ENCODE measurements at places on chromosomes 13 and 19.

DNA sequence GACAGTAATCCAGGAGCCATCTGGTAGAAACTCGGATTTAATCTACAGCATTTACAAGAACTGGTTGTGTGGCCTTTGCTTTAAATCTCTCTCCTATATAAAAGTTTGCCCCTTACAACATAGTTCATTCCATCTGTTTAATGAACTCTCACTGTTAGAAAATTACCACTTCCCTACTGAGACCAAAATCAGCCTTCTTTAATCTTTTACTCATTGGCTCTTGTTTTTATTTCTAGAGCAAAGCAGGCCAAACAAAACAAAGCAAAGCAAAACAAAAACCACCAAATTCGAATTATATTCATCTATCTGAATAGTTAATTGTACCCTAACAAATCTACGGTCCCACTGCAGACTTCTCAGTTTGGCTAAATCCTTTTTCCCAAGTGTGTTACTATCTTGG lies 127.0 kb downstream of the UGGT2 start:
- peak; percentile 4 for DNase-seq

DNA sequence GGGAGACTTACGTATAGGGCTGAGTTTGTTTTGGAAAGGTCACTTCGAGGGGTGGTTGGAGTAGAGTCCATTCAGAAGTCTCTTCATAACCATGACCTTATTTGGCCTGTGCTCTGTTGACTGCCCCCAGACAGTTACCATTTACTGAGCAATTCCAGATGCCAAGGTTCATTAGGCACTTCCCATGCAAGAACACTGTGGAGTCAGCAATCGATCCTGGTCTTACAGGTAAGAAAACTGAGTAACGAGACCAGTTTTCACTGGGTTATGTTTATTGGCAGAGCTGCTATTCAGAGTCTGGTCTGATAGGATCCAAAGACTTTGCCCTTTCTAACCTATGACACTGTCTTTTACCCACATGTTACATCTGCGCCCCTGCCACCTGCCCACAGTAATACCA lies 134.7 kb downstream of the MTUS2 start:
- DNase-seq: no peak

DNA sequence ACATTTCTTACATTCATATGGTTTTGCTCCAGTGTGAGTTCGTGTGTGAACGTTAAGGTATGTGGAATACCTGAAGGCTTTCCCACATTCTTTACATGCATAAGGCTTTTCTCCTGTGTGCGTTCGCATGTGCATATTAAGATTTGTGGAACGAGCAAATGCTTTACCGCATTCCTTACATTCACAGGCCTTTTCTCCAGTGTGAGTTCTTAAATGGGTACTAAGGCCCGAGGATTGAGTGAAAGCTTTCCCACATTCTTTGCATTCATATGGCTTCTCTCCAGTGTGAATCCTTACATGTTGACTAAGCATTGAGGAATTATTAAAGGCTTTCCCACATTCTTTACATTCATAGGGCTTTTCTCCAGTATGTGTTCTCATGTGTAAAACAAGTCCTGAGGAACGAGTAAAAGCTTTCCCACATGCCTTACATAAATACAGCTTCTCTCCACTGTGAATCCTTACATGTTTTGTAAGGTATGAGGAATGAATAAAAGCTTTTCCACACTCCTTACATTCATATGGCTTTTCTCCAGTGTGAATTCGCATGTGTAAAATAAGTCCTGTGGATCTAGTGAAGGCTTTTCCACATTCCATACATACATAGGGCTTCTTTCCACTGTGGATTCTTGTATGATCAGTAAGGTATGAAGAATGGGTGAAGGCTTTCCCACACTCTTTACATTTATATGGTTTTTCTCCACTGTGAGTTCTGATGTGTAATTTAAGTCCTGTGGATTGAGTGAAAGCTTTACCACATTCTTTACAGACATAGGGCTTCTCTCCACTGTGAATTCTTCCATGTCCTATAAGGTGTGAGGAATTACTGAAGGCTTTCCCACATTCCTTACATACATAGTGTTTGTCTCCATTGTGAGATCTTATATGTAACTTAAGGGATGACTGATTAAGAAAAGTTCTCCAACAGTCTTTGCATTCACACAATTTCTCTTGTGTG lies 10.7 kb downstream of the ZNF846 start:
- DNase-seq: no peak

GRCh38 chr19:39299832-39300231 lies 3.6 kb downstream of the IFNL1 start:
- DNase-seq: no peak

DNA sequence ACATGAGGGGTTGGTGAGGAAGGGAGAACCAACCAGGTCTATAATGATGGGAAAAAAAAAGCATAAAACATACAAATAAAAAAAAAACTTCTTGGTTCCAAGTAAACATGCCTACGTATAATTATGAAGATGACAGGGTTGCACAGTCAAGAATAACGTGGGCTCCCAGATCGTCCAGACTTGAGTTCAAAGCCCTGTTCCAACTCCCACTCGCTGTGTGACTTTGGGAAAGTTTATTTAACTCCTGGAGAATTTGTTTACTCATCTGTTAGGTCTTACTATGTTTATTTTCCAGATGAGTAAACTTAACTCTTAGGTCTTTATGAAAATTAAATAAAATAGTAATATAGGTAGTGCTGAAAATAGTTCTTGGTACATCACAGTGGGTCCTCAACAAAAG lies 13.8 kb downstream of the STARD13 start:
- DNase-seq: no peak

DNA sequence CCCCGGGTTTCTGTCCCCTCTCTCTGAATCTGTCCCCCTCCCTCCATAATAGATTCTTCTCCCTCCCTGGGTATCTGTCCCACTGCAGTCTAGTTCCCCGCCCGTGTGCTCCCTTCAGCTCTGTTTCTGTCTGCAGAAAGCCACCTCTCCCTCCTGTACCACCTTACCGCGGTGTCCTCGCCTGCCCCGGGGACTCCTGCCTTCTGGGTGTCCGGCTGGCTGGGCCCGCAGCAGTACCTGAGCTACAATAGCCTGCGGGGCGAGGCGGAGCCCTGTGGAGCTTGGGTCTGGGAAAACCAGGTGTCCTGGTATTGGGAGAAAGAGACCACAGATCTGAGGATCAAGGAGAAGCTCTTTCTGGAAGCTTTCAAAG lies 1.3 kb downstream of the FCGRT start:
- DNase-seq: no peak

DNA sequence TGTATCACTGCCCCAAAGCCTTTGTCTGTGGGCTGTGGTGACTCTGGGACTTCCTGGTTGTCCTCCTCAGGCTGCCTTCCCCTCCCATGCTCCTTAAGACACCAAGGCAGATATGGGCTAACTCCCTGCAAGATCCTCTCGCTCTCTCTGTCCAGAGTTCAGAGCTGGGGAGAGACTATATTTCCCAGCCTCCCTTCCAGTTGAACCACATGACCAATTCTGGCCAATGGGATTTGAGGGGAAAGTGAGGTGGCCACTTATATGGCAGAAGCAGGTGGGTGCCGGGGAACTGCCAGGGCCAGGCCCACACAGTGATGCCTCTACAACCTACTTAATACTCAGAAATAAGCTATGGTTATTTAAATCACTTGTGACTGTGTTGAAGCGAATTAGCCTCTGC lies 16.2 kb upstream of the ANGPTL8 start:
- DNase-seq: no peak

DNA sequence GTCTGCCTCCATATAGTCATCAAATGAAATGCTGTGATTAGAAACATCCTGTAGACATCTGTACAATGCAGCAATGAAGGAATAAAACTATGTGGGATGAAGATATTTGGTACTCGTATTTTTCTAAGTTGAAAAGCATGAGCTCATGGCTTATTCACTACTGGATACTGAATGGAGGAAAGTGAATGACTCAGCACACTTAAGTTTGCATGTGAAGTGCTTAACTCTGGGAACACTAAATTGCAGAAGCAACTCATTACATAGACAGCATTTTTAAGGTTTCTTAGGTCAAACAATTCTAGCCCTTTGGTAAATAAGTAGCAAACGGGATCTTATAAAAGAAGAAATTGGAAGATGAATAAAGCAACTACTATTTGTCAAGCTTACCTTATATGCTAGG lies 429.0 kb upstream of the MIR17HG start:
- no peak for DNase-seq

DNA sequence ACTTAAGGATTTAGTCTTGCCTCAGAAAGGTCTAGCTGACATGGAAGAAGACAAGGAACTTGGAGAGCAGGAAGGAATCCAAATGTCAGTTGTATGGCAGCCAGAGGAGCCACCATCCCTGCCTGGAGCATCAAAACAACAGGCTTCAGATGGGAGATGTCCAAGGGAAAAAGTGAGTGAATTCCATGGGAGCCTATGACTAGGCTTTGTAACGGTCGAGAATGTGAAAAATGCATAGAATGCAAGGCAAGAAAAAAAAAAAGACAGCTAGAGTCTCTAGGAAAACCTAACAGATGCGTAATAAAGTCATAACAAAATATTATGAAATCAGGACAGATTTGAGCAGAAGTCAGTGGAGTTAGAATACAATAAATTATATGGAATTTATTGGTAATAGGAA lies 183.7 kb upstream of the LSM14A start:
- no peak for DNase-seq

- no peak for DNase-seq
Observed at GRCh38 chr13:91534996-91535395, 136.6 kb downstream of the GPC5 start.

GRCh38 chr13:72379581-72379980 lies 347.8 kb downstream of the MZT1 start:
- DNase-seq: no peak

GRCh38 chr13:46468570-46469463 lies 81.8 kb upstream of the RUBCNL start:
- DNase-seq: peak; percentile 71

GRCh38 chr19:53394974-53395839 lies at the start of gene ZNF765:
Gene ZNF765, plus strand, starts transcription at chr19:53395149. Its CDS starts 2,867 bp downstream, at chr19:53398016.
- peak; percentile 91 for DNase-seq

DNA sequence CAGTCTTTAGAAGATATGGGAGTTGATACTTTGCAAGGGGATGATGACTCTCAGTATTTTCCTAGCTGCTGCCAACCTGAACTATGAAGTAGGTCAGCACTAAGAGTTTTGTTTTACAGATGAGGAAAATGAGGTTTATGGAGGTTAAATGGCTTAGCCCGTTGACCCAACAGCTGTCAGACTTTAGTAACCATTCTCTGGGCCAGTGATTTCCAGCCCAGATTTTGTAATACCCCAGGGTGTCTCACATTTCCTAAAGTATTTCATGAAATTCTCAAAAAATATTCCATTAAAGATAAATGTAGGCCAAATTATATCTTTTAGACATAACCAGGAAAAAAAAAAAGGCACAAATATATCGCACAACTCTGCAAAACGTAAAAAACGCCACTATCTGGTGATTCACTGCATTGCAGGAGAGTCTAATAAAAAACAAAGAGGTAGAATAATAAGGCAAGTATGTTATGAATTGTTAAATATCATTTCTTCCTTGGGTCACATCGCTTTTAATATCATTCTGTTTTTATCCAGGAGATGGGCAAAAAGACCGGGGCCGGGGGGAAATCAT lies 112.5 kb downstream of the DACH1 start:
- DNase-seq: no peak

- DNase-seq: no peak
Observed at GRCh38 chr13:43961909-43962308, 82.2 kb downstream of the LACC1 start.

DNA sequence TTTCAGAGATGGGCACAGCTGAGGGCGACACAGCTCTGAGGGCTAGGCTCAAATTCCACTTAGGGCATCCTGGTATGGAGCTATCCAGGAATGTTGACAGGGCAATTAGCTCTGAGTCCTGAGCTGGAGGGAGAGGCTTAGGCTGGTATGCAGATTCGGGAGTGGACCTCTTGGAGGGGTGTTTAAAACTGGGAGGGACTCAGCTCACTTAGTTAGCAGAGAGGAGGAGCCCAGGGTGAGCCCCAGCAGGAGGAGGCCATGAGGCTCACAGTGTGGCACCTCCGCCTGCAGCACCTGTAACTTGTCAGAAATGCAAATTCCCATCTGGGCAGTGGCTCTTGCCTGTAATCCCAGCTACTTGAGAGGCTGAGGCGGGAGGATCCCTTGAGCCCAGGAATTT lies 10.2 kb upstream of the NOP53 start:
- no peak for DNase-seq

DNA sequence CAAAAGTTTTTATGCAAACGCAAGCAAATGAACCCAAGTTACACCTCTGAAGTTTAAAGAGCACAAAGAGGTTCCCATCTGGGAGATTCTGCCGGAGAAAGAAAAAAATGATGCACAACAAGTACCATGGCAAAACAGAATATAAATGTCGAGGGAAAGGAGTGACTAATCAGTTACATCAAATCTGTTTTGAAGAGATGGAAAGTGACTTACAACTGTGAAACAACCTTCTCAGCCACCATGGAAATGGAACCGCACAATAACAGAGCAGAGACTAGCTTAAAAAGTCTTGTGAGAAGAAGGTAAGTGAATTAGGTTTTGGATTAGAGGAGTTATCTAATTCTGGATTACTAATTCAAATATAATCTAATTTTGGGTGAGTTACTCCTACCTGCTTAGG lies 2.4 kb downstream of the HSPH1 start:
- no peak for DNase-seq

- DNase-seq: no peak
Observed at GRCh38 chr19:10968527-10969135, 7.8 kb downstream of the SMARCA4 start.

DNA sequence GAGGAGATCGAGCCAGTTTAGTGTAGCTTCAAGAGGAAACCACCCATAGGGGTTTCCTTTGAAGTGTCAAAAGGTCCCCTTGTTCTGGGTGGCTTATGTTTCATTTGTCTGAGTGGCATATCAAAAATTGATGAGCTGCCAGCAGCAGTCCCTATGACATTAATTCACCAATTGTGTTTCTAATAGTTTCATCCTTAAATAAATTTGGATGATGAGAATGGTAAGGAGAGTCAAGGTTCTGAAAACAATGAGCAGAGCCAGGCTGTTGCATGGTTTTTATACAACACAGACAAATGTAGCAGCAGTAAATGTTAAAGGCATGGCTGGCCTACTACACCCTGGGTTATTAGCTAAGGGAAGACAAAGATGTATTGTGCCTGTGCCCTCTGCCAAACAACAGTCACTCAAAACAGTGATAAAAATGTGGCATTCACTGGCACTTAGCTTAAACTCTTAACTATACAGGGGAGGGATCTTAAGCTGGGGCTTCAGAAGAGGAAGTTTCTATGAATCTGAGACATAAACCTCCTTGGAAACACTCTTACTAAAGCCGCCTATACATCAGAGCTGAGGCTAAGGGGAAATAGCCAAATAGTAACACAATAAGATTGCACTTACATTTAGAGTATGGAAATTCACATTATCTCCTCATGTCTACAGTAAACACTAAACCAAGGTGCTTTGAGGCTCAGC lies 200.5 kb downstream of the POU4F1 start:
- DNase-seq: no peak

- DNase-seq: peak; percentile 84
Observed at GRCh38 chr13:43316946-43317353, 293.6 kb downstream of the DNAJC15 start.
